Motor neuron (in vitro differentiated cells): ENCODE measurements at places on chromosomes 7 and 10.
A peak's percentile ranks its signal among the peaks of the same experiment; 100 is the strongest.

- ATAC-seq: no peak
Observed at GRCh38 chr10:100886963-100887362, 25.8 kb upstream of the SLF2 start.

- peak; percentile 100 for ATAC-seq
Observed at GRCh38 chr7:149662591-149663095, 110.7 kb downstream of the ZNF467 start.

- no peak for ATAC-seq
Observed at GRCh38 chr10:67934336-67934735, 49.9 kb downstream of the SIRT1 start.

DNA sequence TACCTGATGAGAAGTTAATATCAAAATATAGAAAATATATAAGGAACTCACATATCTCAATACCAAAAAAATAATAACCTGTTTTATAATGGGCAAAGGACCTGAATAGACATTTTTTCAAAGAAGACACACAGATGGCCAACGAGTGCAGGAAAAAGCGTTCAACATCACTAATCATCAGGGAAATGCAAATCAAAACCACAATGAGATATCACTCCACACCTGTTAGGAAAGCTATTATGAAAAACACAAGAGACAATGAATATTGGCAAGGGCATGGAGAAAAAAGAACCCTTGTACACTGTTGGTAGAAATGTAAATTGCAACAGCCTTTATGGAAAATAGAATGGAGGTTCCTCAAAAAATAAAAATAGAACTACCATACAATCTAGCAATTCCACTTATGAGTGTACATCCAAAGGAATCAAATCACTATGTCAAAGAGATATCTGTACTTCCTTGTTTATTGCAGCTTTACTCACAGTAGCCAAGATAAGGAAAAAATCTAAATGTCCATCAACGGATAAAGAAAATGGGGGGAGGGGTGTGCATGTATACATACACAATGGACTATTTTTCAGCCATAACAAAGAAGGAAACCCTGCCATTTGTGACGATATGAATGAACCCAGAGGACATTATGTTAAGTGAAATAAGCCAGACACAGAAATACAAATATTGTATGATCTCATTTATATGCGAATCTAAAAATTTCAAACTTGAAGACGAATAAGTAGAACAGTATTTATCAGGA is 3.6 kb upstream of the ALOX5 start:
- ATAC-seq: no peak

DNA sequence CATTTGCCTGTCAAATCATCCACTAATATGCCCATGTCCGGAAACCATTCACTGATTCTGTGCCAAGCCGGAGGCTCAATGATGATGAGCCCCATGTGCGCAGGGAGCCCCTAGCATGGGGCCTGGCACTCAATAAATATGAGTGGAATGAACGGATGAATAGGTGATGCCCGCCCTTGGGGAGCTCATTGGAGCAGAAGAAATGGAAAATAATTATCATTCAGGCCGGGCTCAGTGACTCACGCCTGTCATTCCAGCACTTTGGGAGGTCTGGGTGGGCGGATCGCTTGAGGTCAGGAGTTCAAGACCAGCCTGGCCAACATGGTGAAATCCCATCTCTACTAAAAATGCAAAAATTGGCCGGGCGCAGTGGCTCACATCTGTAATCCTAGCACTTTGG is 11.0 kb downstream of the RHBDD2 start:
- peak; percentile 13 for ATAC-seq
